ENCODE measurements at places on chromosomes 7 and 10. TPM values are rescaled to one million over a fixed set of nuclear protein-coding genes. Genes with fewer than 3 reads are reported as not detected.

GRCh38 chr7:15042285-15043065 is 139.9 kb upstream of the DGKB start:
- no peak for DNase-seq

GRCh38 chr10:20737107-20737506 is 160.0 kb downstream of the NEBL start:
- DNase-seq, result no peak

- DNase-seq, result no peak
Measured at GRCh38 chr7:92988941-92989545, 128.7 kb downstream of the SAMD9 start.

- DNase-seq, result peak; percentile 66
Measured at GRCh38 chr7:114708646-114709045, 213.2 kb upstream of the MDFIC start.

PLAC9 gene
- total RNA-seq, result not detected

All from renal cortical epithelial cell (primary cell).